ENCODE measurements at places on chromosomes 4 and X. TPM values are rescaled to one million over a fixed set of nuclear protein-coding genes. Genes with fewer than 3 reads are reported as not detected.

GRCh38 chr4:116618638-116619037 lies 466.7 kb downstream of the TRAM1L1 start:
- DNase-seq = no peak

DNA sequence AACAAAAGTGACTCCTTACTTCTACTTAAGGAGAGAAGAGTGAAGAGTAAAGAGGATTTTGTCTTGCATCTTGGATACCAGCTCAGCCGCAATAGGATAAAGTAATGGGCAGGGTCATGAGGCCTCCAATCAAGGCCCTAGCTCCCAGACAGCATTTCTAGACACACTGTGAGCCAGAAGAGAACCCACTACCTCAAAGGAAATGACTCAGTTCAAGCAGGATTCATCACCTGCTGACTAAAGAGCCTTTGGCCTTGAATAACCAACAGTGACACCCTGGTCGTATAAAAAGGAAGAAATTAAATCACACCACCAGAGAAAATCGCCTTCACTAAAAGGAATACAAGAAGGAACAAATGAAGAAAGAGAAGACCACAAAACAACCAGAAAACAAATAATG lies 416.1 kb downstream of the PCDH18 start:
- no peak for DNase-seq

DNA sequence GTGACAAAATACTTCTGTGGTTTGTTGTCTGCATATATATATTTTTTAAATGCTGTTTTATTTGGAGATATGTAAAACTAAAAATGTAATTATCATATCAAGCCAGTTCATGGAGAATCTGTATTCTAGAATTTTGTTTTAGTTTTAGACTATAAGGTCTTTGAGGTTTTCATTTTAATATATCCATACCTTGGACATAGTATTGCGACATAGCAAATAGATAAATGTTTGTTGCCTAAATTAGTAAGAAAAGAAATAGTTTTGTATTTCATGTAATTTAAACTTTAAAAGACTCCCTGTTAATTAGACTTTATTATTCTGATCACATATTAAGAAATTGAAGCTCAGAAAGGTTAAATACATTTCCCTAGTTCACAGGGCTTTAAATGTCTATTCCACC lies 472.9 kb downstream of the GBA3 start:
- no peak for DNase-seq

GRCh38 chrX:118174516-118175098 lies 58.0 kb upstream of the KLHL13 start:
- DNase-seq = no peak

Gene PSAPL1
- polyA plus RNA-seq = not detected

DNA sequence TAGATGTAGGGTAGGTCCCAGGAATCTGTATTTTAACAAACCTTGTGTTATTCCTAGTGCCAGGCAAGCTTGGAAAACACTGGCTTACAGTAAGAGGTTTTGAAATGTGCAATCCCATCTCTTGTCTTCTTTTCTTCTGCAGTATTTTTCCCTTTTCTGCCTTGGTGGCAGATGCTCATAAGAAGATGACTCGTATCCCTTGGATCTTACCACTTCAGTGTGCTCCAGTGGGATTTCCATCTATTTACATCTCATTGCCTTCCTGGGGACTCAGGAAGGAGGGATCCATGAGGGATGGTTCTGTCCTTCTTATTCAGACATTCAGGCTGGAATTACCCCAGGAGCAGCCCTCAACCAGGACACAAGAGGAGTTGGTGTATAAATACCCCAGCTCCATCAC lies 136.6 kb downstream of the NHS start:
- no peak for DNase-seq

DNA sequence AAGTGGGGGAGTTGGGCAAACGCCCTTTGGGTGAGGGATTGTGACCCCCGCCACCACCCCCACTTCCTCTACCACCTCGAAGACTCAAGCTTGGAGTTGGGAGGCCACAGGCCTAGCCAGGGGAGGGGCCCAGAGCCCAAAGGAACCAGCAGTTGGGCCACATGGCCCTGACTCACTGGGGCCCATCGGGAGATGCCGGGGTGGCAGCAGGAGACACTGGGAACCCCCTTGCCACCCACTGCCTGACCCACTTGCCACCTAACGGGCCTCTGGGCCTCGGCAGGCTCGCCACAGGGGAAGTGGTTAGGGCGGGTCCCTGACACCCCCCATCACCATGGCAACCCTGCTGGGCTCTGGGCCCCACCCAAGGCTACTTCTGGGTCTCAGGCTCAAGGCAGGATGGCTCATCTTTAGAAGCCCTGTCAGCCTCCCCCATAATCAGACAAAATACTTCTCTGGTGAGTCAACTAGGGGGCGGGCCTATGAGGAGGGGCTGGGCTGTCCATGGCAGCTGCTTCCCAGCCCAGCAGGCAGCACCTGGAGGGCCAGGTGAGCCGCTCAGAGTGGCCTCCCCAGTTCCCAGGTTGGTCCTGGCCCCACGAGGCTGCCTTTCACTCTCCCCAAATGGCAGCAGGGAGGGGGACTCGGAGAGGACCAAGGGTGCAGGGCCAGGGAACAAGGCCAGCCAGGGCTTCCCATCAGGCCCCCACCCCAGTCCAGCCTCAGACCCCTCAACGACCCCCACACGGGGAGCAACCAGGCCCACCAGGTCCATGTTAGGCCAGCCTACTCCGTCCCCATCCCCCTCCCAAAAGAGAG lies 5.6 kb downstream of the FLNA start:
- peak; percentile 41 for DNase-seq

Gene AKAP4
- polyA plus RNA-seq = not detected

DNA sequence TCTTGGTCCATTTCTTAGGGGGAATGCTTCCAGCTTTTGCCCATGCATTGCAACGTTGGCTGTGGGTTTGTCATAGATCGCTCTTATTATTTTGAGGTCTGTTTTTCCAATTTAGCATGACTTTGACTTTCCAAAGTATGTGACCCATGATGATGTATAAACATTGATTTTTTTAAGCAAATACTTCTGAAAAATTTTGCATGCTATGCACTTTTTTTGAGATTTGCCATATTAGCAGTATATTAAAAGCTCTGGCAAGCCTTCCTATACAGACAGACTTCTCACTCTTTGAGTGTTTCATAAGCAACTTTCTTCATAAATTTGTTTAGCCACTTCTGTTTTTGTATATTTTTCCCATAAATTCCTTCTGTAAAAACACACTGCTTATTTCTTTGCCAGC lies 746.4 kb upstream of the LCORL start:
- no peak for DNase-seq

DNA sequence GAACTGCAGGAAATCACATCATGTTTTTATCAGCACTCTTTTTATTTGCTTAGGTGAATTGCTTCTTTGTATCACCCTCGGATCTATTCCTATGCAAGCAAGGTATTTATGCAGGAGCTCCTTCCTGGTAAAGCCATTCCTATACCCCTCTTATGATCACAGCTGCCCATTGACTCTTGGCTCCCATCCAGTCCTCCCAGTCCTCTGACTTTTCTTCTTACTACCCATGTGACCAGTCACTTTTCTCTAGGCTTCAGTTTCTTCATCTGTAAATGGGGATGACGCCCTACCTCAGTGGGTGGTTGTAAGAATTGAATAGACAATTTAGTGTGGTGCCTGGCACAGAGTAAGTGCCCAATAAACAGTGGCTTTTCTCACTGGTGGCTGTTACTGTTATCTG lies 144.9 kb downstream of the FHIP1A start:
- DNase-seq = peak; percentile 44

GRCh38 chr4:43567644-43568043 lies 675.1 kb downstream of the GRXCR1 start:
- no peak for DNase-seq

DNA sequence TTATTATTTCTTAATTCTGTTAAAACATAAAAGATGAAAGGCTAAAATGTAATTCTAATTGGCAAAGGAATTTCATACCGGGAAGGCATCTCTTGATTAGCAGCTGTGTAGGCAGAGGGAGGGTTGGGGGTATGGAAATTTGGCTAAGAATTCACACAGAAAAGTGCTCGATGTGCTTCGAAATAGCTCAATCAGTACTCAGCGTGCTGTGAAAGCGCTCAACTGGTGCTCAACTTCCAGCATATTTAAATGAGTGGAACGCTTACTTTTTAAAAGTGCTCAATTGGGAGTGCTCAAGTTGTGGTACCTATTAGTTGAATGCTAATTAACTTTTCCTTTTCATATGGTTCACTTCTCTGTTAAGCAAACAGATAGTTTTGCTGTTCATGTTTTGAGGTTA lies 695.9 kb upstream of the ATOH1 start:
- DNase-seq = peak; percentile 68

DNA sequence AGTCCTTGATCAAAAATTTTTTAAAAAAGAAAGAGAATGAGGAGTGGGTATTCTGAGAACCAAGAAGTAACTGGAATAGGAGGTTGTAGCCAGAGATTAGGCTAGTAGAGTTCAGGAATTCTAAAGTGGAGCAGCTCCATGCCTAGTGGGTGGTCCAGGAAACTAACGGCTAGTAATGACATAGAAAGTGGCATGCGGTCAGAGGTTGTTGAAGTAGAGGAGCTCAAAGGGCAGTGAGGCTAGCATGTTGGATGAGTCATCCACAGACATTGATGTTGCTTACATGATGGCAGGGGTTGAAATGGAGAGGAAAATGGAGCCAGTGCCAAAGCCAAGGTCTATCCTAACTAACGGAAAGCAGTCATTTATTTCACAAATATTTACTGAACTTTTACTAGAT lies 42.1 kb downstream of the TEX13B start:
- no peak for DNase-seq

- DNase-seq = no peak
Measured at GRCh38 chr4:106602711-106603110, 234.1 kb upstream of the GIMD1 start.

GRCh38 chr4:184825141-184825895 lies 450 bp downstream of the ACSL1 start:
- DNase-seq = peak; percentile 54

Gene PABPC1L2B
- polyA plus RNA-seq = 0.27 TPM

DNA sequence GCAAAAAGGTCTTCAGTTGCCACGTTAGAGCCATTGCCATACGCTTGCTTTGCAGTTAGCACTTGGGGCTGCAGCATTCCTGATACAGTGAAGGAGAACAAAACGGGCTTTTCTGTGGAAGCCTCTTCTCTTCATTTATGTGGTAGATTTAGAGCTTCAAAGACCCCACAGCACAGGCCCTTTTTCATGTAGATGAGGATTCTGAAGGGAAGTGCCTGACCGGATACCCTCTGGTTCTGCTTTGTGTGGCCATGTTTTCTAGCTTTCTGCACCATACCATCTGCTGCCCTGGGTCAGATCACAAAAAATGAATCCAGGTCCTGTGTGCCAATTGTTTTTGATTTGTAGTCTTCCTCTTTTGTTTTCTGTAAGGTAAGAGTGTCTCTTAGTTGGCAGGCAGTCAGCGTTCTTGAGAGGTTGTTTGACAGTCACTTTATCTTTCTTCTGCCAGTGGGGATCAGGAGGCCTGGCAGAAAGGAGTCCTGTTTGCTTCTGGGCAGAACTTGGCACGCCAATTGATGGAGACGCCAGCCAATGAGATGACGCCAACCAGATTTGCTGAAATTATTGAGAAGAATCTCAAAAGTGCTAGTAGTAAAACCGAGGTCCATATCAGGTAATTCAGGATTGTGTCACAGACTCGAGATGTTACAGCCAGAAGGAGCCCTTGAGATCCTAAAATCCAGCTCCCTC lies 7.7 kb downstream of the LAP3 start:
- peak; percentile 36 for DNase-seq

Gene GYPE
- 0.24 TPM for polyA plus RNA-seq

DNA sequence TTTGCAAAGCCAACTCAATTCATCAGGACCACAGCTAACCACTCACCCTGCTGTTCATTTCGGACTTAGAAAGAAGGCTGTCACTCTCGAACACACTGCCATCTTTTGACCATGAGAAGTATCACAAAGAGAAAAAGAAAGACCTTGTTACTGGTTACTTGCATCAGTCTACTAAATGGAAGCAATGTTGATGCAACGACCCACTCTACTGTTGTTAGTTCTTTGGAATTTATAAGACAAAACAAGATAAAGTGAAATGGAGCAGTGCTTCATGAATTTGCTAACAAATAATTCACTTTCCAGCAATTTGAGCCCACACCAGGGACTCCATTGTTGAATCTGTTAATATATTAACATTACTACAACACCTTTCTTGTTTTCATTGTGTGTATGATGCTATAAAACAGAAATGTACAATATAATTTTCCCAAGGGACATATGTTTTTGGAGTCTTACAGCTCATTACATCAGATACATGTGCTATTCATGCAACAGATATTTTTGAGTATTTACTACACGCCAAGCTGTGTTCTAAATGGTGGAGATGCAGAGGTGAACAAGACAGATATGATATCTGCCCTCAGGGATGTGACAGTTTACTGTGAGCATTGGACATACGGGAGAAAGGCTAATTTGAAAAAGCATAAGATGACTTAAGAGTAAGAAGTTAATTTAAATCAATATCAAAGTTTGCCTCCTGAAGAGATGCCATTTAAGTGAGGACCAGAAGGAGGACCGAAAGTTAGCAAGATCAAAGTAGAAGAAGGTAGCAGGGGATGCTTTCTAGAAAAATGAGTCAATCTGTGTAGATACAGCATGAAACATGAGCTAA lies 87.2 kb downstream of the AREG start:
- DNase-seq = peak; percentile 82

GRCh38 chr4:67332627-67333026 lies 212.7 kb downstream of the CENPC start:
- DNase-seq = peak; percentile 64

Gene GC
- 0.38 TPM for polyA plus RNA-seq

DNA sequence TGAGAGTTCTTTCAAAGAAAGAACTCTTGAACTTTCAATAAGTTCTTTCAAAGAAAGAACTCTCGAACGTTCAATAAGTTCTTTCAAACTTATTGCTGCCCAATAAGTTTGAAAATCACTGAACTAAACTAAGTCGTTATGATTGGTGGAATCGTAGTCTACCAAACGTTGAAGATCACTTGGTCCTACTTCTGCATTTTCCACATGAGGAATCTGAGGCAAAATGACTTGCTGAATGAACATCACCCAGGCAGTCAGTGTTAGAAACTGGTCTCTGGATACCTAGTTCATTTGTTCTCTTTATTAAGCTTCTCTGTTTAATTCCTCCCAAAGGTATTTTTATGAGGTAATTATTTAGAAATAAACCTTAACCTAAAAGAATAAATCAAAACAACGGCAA lies 7.1 kb upstream of the CNOT6L start:
- no peak for DNase-seq

GRCh38 chrX:121496966-121497365 lies 449.6 kb downstream of the GLUD2 start:
- peak; percentile 1 for DNase-seq

DNA sequence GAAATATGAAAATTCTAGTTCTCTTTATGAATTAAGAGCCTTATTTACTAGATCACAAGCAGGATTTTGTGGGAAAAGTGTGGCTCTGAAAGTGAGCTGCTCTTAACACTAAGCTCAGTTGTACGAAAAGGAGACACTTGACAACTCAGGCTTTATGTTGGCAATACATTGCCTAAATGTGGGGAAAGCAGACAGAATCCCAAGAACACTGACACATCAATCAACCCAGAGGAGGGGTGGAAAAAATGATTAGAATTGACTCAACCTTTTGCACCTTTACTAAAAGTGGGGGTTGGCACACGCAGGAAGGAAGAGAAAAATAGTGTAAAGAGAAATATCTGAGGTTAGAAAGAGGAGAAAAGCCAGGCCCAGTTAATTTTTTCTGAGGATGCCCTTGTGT lies 61.6 kb downstream of the CHST7 start:
- DNase-seq = no peak

GRCh38 chr4:76511947-76512346 lies 76.9 kb downstream of the SHROOM3 start:
- no peak for DNase-seq

- peak; percentile 29 for DNase-seq
Measured at GRCh38 chrX:110397904-110398303, 39.3 kb downstream of the RTL9 start.

Gene UBE2K
- polyA plus RNA-seq = 207 TPM

Gene MEPE
- polyA plus RNA-seq = not detected

Gene UGT2B15
- not detected for polyA plus RNA-seq

GRCh38 chrX:68894513-68895340 lies 65.9 kb downstream of the EFNB1 start:
- DNase-seq = peak; percentile 35

Data from GM23338 (cell line).